ENCODE measurements at places on chromosomes 5 and 9.

DNA sequence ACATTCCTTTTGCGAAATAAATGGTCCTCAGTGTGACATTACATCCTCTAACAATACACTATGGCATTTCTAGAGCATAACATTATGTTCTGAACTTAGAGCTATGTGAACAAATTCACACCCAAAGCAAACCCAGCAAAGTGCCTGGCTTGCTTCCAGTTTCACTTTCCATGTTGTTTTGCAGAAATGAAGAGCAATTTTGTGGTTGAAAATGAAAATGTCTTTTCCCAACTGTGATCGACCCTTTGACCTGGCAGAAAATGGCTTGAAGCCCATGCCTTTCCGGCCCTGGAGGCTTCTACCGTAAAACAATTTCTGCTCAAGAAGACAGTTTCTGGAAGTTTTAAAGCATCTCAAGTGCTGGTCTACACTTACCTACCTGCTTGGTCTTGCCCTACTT, 344.7 kb upstream of the RGMB start:
- DNase-seq: peak; percentile 58

DNA sequence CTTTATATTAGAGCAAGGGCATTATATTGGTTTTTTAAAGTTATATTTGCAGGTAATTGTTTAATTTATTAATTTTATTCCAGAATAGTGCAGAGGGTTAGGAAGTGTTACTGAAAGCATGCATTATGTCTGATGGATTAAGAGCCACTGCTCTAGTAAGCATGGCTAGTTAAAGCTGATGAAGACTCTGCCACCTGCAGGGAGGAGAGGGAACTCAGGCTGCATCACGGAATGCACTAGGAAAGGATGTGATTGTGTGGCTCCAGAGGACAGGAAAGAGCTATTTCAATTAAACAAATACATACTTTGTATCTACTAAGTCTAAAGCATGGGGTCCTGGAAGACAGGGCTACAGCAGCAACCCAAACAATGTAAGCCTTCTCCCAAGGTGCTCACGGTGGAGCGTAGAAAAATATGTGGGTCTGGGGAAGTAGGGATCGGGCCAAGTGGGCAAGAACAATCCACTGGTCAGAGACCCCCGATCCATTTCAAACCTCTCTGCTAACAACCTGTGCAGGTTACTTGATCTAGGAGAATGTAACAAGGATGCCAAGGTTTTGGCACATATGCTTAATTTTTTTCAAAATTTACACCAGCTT, 15.3 kb upstream of the GRXCR2 start:
- DNase-seq: peak; percentile 65

GRCh38 chr9:138045541-138046490, 168.2 kb downstream of the CACNA1B start:
- DNase-seq: no peak

GRCh38 chr9:35518225-35518821, 28.4 kb downstream of the RUSC2 start:
- peak; percentile 87 for DNase-seq

DNA sequence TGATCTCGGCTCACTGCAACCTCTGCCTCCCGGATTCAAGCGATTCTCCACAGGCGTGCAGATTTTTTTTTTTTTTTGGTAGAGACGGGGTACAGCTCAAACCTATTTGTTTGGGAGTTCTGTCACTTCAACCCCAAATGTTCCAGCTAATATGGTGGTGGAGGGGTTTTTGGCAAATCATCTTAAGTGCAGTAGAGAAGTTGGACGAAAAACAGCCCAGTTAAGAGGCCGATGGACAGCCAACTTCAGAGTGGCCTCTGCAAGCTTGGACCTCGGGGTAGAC, 756 bp upstream of the PRR7 start:
- DNase-seq: no peak

- no peak for DNase-seq
Measured at GRCh38 chr9:24901319-24901718, 355.6 kb upstream of the IZUMO3 start.

DNA sequence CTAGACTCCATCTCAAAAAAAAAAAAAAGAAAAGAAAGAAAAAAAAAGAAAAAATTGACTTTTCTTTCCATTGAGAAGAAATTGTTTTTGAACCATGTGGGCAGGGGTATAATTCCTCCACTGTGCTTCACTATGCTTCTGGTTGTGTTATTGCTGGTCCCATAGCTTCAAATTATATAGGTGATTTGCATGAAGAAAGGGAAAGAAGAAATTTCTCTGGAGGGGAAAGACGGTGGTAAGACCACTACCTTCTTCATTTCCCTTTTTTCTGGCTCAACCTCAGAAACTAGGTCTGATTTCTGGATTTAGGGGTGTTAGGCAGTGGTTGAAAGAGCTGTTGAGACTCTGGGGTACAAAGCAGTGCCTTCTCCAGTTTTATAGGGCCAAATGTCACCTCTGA, 29.3 kb upstream of the HSPB3 start:
- DNase-seq: no peak

- DNase-seq: no peak
Measured at GRCh38 chr5:142636093-142636492, 49.8 kb downstream of the FGF1 start.

DNA sequence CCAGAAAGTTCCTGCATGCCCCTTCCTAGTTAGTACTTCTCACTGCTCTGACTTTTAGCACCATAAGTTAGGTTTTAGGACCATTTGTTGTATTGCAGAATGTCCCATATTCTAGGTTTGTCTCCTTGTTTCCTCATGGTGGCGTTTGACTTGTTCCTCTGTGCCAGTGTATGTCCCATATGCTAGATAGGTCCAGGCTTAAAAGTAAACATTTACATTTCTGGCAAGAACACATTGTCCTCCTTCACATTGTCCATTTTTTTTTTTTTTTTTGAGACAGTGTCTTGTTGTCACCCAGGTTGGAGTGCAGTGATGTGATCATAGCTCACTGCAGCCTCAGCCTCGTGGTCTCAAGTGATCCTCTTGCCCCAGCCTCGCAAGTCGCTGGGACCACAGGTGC, 15.4 kb downstream of the TBC1D13 start:
- no peak for DNase-seq

GRCh38 chr5:133825631-133826289, 142.7 kb downstream of the C5orf15 start:
- no peak for DNase-seq

GRCh38 chr9:1098551-1098950, 48.4 kb downstream of the DMRT2 start:
- no peak for DNase-seq

DNA sequence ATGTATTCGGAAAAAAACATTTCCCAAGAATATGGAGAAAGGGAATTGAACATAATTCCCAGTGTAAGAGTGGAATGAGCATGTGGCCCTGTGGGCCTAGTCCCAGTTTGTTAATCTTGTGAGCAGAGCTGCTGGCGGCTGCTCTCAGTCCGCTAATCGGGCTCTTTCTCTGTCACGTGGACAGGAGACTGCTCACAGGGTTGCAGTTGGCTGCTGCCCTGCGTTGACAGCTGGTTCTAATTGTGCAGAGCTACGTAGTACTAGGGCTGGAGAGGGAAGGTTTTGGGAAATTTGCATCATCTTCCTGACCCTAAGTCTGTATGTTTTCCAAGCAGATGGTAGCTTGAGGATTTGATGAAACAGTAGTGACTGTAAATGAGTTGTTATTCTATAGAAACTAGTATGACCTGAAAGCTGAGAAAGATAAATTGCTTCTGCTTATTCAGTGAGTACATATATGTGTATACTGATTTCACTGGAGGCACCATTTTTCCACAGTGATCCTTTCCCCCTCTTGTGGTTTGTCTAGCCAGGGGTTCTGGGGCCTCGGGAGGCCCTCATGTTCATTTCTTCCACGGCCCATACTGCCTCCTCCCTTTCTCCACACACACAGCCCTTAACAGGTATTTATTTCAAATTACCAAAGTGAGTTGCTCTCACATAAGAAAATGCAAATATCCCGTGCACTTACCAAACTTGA, 100.6 kb downstream of the ANGPTL2 start:
- DNase-seq: no peak

GRCh38 chr5:9720361-9720760, 90.2 kb upstream of the TAS2R1 start:
- no peak for DNase-seq

- no peak for DNase-seq
Measured at GRCh38 chr9:96599298-96599697, 20.3 kb downstream of the CDC14B start.

GRCh38 chr9:70817311-70817710, 304.1 kb downstream of the TRPM3 start:
- no peak for DNase-seq

DNA sequence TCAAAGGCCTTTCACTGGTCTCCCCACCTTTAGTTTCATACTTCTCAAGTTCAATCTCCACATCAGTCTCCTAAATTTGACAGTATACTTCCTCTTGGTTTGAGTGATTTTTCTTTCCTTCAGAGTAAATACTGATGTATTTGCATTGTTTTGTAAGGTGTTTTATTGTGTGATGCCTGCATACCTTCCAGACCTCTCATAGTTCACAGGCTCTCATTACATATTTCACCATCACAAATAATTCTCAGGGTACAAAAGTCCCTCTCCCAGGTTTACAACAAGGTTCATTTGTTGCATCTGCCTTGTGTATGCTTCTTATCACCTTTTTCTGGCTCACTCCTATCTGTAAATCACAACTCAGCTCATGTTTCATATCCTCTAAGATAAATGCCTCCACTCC, 22.2 kb upstream of the TUSC1 start:
- no peak for DNase-seq

GRCh38 chr9:14500705-14501104, 186.8 kb upstream of the NFIB start:
- no peak for DNase-seq

DNA sequence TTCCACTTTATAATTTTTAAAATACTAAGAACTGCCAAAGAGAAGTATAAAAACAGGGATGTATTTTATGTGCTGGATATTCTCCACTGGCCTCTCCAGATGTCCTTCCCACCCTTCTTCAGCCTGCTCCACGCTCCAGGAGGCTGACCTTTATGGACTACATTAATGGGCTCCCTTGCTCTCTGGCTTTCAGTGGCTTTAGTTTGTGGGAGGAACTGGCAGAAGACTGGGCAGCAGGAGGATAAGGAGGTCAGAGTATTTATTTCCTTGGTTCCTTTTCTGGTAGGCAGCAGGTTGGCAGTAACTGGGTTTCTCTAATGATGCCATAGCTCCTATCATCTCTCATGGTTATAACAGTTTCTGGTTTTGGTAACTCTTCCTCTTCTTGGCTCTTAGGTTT, 133.9 kb downstream of the PAM start:
- no peak for DNase-seq

- DNase-seq: no peak
Measured at GRCh38 chr5:123150089-123150488, 61.0 kb downstream of the PRDM6 start.

DNA sequence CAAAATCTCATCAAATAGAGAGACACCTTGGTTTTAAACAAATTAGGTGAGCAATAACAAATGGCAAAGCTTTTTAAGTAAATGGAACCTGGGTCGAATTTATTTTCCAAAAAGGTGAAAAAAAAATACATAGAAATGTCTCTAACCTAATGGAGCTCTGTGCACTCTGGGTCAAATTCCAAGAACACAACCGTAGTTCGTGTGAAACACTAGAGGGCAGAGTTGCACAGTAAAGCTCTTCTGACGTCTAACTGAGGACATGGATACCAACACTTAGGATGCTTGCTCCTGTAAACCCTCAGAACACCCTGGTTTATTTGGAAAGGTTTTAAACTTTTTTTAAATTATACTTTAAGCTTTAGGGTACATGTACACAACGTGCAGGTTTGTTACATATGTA, 18.9 kb downstream of the MARCHF11 start:
- peak; percentile 36 for DNase-seq

GRCh38 chr9:22913518-22913917, 466.9 kb downstream of the DMRTA1 start:
- no peak for DNase-seq

- no peak for DNase-seq
Measured at GRCh38 chr5:160272889-160273288, 39.5 kb downstream of the CCNJL start.

DNA sequence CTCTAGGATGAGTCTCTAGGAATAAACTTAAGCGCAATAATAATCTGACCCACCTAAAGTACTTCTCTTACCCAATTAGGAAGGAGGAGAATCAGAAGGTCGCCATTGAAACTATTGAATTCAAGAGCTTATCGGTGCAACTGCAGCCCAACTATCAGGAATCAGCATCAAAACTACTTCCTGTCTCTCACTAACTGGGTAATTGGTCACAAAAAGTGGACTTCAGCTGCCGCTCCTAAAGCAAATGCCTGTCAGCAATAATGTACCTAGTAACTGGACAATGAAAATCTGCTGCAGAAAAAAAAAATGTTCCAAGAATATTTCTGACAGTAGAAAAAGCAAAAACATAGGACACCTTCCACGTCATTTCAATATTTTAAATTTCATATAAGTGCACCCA, 3.3 kb downstream of the OR1L8 start:
- DNase-seq: no peak

GRCh38 chr9:73845954-73846690, 651.0 kb upstream of the RORB start:
- no peak for DNase-seq

DNA sequence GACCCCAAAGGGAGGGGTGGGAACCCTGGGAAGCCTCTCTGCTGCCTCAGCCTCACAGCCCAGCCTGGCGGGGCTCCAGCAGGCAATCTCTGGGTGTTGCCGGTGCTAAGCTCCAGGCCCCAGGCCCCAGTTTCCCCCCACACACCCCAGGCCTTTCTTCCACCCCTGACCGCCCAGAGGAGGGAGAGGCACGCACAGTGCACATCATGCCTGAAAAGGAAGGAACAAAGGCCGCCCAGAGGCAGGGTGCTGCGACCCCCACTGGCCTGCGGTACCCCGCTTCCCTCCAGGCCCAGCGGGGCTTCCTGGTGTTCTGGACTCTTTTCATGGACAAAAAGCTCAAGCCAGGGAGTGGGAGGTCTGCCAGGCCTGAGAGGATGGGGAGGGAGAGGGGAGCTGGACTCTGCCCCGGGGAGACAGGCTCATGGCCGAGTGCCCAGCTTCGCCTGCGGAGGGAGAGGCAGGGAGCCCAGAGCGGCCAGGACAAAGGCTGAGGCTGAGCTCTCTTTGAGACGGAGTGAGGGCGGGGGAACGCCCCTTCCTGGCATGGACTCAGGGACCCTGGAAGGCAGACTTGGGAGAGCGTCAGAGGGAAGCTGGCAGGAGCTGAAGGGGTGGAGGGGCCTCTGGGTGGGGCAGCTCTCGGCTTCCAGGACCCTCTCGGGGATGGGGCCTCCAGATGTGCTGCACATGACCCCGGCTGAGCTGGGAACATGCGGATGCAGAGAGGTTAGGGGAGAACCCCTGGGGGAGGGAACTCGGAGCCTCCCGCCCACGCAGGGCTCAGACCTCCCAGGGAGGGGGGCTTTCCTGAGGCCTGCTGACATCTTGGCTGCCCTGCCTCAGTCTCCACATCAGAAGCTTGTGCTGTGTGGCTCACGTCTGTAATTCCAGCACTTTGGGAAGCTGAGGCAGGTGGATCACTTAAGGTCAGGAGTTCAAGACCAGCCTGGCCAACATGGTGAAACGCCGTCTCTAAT, 1.8 kb upstream of the ENTPD2 start:
- DNase-seq: no peak

DNA sequence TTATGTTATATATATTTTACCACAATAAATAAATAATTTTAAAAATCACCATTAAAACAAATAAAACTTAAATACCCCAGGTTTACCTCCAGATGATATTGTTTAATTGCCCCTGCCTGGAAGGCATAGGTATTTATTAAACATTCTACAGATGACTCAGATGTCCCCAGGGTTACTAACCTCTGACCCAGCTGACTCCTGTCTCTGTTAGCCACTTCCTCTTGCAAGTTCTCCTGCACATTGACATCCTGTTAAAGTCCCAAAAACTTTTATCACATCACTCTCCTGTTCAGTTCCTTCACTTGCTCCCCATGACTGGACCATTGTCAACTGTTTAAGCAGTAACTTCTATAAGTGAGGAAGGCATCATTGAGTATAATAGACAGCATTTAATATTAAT, 37.0 kb upstream of the RAB3C start:
- peak; percentile 2 for DNase-seq
